B cell (primary cell): ENCODE measurements at places on chromosomes 13 and 19. TPM values are rescaled to one million over a fixed set of nuclear protein-coding genes. Genes with fewer than 3 reads are reported as not detected.
A peak's percentile ranks its signal among the peaks of the same experiment; 100 is the strongest.

DNA sequence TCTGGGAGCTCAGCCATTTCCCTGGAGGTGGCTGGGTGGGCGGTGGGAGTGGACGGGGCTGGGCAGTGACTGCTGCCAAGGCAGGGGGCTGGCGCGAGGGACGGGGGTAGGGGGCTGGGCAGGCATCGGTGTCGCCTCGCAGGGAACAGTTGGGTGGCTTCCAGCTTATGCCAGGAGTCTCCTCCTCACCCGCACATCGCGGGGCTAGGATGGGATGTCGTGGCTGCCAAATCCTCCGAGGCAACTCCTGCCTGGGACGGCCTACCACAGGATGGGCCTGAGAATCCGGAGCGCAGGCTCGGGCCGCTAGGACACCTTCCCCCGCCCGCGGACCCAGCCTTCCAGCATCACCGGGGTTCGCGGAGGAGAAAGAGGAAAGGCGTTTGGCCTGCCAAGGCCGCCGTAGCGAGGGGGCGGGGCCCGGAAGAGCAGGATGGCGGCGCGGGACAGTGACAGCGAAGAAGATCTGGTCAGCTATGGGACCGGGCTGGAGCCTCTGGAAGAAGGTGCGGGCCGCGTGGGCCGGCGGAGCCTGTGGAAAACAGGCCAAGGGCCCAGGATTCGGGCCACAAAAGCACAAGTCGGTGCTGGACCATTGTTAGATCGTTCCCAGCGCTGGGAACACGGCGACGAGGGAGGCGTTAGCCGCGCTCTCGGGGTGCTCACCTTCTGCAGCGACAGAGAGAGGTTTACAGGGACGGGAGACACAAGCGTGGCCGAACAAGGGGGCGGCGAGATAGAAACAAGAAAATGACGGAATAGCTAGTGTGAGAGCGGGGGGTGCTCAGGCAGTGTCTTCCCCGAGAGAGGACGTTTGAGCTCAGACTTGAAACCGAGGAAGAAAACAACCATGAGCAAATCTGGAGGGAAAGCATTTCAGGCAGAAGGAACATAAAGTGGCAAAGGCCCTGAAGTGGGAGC is at the start of gene GPATCH1:
GPATCH1 (plus strand) TSS at position 421 of the 921 bp plus-strand sequence; CDS start at position 434, 13 bp downstream.
- H3K36me3 ChIP-seq, result no peaks in the 10 kb centered on the region
- peak; percentile 89 for DNase-seq
- H3K4me1 ChIP-seq, result peaks cover 15% of the 10 kb centered on the region
- H3K27me3 ChIP-seq, result no peaks in the 10 kb centered on the region

- DNase-seq, result peak; percentile 67
- H3K27me3 ChIP-seq, result no peaks in the 10 kb centered on the region
- peak overlapping the region; percentile 93 for H3K4me3 ChIP-seq
- H3K4me1 ChIP-seq, result peaks cover 28% of the 10 kb centered on the region
- peak overlapping the region; percentile 69 for H3K27ac ChIP-seq
Measured at GRCh38 chr19:42325896-42326771, 699 bp downstream of the MEGF8 start.

GRCh38 chr13:48131533-48131932 is 36.6 kb upstream of the MED4 start:
- H3K27me3 ChIP-seq, result peaks cover 5% of the 10 kb centered on the region
- no peaks in the 10 kb centered on the region for H3K36me3 ChIP-seq
- peaks cover 12% of the 10 kb centered on the region for H3K4me1 ChIP-seq
- no peak overlapping the region for H3K4me3 ChIP-seq
- H3K27ac ChIP-seq, result no peak overlapping the region
- DNase-seq, result no peak

GRCh38 chr13:25018729-25019115 is 77.2 kb upstream of the PABPC3 start:
- peaks cover 6% of the 10 kb centered on the region for H3K4me1 ChIP-seq
- DNase-seq, result no peak
- no peaks in the 10 kb centered on the region for H3K27me3 ChIP-seq
- H3K36me3 ChIP-seq, result no peaks in the 10 kb centered on the region
- no peak overlapping the region for H3K4me3 ChIP-seq

Gene CEACAM20
- not detected in 2 replicates for total RNA-seq

Gene GRK1
- 0.15 TPM in 1 of 2 replicates, not detected in the other for total RNA-seq

Gene ZNF677
- 19.3 and 19.4 TPM in 2 replicates for total RNA-seq

Gene FGF14
- not detected in 2 replicates for total RNA-seq

Gene ZNF878
- total RNA-seq, result 0.29 TPM in 1 of 2 replicates, not detected in the other

Gene SULT2A1
- not detected in 2 replicates for total RNA-seq

Gene ADAMTSL5
- not detected in 2 replicates for total RNA-seq
